NCI-H774 (cell line): ENCODE measurements at places on chromosomes 6 and 20.

DNA sequence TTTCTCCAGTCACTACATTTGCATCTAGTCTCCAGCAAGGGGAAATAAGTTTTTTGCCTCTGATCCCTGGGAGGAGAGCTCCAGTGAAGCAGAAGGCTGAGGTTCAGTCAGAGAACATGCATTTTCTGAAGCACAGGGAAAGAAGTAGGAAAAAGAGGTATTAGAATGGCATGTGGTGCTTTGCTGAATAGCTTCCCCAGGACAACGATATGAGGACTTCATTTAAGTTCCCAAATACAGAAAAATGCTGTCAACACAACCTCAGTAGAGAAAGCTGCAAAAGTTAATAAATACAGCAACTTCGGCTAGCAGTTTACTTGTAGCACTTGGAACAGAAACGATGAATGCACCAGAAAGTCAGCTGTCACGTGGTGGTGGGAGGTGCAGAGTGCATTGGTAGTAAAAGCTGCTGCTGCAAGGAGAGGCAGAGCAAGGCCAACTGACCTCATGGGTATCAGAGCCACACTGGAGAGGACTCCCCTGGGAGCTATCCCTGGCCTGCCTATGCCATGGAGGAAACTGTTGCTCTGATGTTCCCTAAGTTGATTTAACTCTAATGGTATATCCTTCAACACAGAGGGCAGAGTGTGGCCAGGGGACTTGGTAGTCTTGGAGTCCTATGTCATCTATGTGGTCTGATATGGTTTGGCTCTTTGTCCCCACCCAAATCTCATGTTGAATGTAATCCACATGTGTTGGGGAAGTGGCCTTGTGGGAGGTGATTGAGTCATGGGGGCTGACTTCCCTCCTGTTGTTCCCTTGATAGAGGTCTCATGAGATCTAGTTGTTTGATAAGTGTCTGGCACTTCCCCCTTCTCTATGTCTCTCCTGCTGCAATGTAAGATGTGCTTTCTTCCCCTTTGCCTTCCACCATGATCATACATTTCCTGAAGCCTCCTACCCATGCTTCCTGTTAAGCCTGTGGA, 85.9 kb downstream of the ADTRP start:
- no peak for DNase-seq

GRCh38 chr20:20452254-20452676, 84.4 kb downstream of the INSM1 start:
- DNase-seq: peak; percentile 74

DNA sequence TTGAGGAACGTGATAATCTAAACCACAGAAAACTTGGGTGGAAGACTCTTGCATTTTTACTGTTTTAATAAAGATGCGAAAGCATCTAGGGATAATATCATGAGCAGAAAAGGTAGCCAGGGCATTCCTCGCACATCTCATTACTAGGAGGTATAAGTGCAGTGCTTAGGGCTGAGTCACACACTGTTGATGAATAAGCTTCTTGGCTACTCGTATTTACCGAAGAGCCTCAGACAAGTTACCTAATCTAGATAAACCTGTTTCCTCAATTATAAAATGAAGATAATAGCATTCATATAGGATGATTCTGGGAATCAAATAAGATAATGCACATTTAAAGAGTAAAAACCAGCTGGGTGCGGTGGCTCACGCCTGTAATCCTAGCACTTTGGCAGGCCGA, 780 bp upstream of the KIAA0319 start:
- no peak for DNase-seq

- DNase-seq: no peak
Observed at GRCh38 chr20:37366743-37367142, 20.8 kb downstream of the SRC start.

DNA sequence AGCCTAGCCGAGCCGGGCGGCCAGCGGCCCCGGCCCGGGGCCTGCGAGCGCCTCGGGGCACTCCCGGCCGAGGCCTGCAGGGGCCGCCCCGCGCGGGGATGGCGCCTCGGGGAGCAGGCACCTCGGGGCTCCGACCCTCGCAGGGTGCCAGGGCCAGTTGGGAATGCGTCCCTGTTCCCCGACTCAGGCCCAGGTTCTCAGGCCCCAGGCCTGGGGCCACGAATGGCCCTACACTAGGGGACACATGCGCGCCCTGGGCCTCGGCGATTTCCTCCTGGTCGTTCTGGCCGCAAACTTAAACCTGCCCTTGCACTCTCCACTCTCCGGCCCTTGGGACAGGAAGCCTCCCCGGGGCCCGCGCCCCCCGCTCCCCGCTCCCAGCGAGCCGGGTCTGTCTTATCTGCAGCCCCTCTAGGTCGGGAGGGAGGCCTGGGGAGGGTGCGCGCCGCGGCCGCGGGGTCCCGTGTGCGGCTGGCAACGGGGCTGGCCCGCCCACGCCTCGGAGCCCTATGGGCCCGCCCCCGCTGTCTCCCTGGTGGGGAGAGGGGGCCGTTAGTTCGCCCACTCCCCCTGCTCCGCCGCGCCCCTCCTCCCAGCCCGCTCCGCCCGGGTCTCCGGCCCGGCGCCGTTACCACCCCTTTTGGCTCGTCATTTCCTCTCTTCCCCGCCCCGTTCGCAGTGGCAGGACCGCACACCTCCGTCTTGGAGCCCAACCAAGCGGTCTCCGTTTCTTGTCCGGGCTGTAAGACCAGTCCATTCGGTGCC, 611 bp downstream of the NFYA start:
- DNase-seq: peak; percentile 74

- peak; percentile 26 for DNase-seq
Observed at GRCh38 chr6:144675231-144675861, 390.2 kb downstream of the UTRN start.
